ENCODE measurements at places on chromosomes 7 and 10. TPM values are rescaled to one million over a fixed set of nuclear protein-coding genes. Genes with fewer than 3 reads are reported as not detected.

Gene LRRC4
- polyA plus RNA-seq = 0.76 TPM

- no peaks in the 10 kb centered on the region for H3K27me3 ChIP-seq
- H3K36me3 ChIP-seq = no peaks in the 10 kb centered on the region
- no peak overlapping the region for H3K27ac ChIP-seq
- no peak for DNase-seq
Observed at GRCh38 chr10:86215712-86216111, 150.9 kb downstream of the GRID1 start.

Gene CYP2C9
- polyA plus RNA-seq = 0.89 TPM

DNA sequence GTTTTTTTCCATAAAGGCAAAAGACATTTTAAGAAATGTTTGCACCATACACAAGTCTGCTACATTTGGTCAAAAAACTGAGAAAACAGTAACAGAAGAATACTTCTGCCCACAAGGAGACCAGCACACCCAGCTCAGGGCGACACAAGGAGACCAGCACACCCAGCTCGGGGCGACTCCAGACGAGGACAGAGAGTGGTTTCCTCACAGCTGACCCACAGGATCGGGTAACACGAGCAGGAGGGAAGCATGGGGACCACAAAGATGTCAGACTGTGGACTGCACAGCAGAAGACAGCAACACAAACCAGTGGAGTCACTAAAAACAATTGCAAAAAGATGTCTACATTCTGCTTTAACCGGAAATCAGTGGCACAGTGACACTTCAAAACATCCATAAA is 237.6 kb downstream of the DIP2C start:
- no peak for DNase-seq
- no peak overlapping the region for H3K4me3 ChIP-seq
- no peak overlapping the region for H3K27ac ChIP-seq

GRCh38 chr10:43109671-43110249 is 28.5 kb upstream of the CSGALNACT2 start:
- no peaks in the 10 kb centered on the region for H3K36me3 ChIP-seq
- H3K27ac ChIP-seq = no peak overlapping the region
- peak; percentile 10 for DNase-seq
- H3K4me1 ChIP-seq = no peaks in the 10 kb centered on the region

GRCh38 chr10:62961951-62962523 is 145.9 kb upstream of the EGR2 start:
- no peak for DNase-seq
- no peaks in the 10 kb centered on the region for H3K4me1 ChIP-seq
- H3K27me3 ChIP-seq = no peaks in the 10 kb centered on the region
- no peak overlapping the region for H3K4me3 ChIP-seq

DNA sequence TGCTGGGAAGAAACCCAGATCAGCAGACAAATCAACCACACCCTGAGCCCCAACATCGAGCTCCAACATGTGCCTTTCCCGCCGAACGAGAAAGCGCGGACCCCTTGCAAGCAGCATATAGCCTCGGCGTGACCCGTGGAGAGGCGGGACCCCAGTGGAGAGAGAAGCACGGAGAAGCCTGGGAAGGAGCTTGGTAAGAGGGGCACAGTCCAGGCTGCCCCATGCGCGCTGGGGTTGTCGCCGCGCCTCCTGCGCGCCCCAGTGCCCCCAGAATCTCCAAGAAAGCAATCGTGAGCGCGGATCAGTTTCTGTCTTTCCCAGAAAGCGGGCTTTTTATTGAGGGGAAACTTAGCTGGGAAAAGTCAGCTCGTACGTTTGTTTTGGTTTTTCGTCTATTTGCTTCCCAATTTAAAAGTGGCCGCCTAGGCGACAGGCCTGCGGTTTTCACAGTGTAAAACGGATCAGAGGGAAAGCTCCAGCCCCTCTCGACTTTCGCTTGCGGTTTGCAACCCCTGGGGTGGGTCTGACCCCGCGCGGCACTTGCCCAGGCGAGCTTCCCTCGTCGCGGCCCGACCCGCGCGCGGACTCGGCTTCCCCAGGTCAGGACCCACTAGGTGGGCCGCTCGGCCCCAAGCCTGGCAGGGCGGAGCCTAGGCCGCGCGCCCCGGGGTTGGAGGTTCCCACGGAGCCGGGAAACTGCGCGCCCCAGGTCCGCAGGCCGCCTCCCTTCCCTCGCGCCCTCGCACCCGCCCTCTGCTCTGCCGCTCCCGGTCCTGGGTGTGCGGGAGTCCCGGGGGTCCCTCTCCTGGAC is 31.1 kb downstream of the SKIDA1 start:
- peak overlapping the region; percentile 32 for H3K4me3 ChIP-seq
- H3K27me3 ChIP-seq = no peaks in the 10 kb centered on the region
- H3K36me3 ChIP-seq = no peaks in the 10 kb centered on the region
- H3K4me1 ChIP-seq = no peaks in the 10 kb centered on the region
- H3K27ac ChIP-seq = no peak overlapping the region

DNA sequence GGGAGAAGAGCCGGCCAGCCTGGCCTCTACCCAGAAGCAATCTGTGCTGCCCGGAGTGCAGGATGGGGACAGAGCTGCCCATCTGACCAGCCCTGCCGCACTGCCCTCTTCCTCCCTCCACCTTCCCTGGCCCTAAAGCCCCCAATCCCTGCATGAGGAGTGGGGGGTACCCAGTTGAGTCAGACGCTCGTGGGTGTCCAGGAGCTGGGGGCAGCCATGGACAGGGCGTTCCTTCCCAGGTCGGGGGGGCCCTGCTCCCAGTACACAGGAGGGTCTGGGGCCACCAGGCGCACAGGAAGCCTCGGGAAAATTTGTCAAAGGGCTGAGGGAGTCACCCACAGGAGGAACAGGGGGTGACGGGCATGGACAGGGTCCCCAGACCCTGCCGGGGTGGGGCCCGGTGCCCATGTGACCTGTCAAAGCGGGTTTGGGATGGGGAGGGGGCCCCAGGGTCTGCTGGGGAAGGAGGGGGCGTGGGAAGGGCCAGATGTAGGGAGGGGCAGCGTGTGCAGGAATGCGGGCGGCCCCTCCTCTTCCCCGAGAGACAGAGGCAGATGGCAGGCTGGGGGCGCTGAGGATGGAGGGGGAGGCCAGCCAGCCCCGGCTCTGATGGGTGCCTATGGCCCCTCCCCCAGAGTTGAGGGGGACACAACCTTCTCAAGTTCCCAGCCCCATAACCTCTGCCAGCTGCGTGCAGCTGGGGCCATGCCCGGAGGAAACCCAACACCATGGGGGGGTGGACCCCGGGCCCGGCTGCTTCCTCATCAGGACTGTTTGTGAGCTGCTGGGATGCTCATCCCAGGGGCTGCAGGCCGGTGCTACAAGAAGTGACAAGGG is 21.5 kb upstream of the GRIFIN start:
- H3K36me3 ChIP-seq = no peaks in the 10 kb centered on the region
- H3K4me3 ChIP-seq = no peak overlapping the region
- H3K4me1 ChIP-seq = no peaks in the 10 kb centered on the region
- H3K27me3 ChIP-seq = no peaks in the 10 kb centered on the region
- no peak overlapping the region for H3K27ac ChIP-seq
- DNase-seq = no peak
